ENCODE measurements at places on chromosomes 5 and 9.

DNA sequence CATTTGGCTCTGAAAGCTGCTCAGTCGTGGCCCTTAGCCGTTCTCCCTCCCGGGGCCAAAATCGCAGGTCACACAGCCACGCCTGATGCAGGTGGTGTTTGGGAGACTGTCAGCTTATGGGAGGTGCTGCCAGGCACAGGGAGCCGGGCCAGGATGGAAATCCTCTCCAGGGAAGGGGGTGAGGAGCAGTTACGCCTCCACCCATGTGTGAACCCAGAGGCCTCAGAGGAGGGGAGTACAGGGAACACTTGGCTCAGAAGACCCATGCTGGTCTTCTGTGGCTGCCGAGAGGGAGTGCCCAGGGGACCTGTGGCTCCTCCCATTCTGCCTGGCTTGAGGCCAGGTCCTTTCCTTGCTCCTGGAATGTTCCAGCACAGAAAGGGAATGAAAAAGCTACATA lies 3.6 kb upstream of the OLFM1 start:
- DNase-seq, result no peak

- no peak for DNase-seq
Observed at GRCh38 chr5:172920447-172920849, 38.8 kb upstream of the RPL26L1 start.

DNA sequence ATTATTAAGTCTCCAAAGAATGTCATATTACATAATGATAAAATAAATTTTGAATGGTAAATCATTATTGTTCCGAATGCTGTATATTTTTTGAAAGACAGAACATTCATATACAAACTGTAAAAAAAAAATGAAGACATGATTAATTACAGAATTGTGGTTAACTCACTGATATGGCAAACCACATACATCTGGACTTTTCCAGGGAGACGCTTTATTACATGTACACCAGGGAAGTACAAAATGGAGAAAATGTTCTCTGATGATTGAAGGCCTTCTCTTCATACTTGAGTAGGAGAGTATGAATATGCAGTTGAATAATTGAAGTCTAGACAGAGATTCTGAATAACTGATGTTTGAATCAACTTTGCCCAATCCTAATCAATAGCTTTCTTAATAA lies 1886.9 kb downstream of the EFNA5 start:
- no peak for DNase-seq

DNA sequence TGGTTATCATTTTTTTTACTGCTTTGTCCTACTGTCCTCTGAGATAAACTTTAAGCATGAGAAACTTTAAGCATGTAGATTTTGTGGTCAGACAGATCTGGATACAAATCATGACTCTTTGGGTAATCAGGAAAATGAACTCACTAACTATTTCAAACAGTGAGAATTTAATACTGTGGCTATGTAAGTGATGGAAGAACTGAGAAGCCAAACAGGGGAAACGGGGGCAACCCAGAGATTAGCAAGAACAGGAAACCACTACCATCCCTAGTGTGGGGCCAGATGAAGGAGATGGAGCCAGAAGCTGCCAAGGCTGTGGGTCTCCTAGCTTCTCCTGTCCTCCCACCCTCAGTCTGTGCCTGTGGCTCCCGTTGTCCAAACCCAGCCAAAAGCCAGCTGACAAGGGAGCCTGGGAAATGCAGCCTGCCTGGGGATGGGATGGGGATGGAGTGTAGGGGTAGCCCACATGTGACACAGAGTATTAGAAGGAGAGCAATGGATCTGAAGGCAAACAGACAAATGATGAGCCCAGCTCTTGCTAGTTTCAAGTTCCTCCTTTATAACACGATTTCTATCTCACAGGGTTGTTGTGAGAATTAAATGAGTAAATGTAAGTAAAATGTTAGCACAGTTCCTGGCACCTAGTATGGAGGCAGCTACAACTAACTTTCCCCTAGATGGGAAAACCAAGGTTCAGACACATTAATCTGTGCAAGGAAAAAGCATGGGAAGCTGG lies 27.7 kb upstream of the CDC23 start:
- no peak for DNase-seq

GRCh38 chr5:9582406-9582805 lies 36.5 kb upstream of the SEMA5A start:
- no peak for DNase-seq

DNA sequence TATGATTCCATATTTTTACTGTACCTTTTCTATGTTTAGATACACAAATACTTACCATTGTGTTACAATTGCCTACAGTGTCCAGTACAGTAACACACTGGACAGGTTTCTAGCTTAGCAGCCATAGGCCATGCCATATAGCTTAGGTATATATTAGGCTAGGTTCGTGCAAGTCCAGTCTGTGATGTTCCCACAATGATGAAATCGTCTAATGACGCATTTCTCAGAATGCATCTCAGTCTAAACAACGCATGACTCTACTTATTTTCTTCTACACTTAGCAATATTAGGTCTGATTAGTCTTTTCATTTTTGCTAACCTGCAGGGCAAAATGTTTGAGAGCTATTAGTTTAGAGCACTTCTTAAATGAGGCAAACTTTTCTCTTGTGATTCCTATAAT lies 22.7 kb downstream of the OR2S2 start:
- no peak for DNase-seq

DNA sequence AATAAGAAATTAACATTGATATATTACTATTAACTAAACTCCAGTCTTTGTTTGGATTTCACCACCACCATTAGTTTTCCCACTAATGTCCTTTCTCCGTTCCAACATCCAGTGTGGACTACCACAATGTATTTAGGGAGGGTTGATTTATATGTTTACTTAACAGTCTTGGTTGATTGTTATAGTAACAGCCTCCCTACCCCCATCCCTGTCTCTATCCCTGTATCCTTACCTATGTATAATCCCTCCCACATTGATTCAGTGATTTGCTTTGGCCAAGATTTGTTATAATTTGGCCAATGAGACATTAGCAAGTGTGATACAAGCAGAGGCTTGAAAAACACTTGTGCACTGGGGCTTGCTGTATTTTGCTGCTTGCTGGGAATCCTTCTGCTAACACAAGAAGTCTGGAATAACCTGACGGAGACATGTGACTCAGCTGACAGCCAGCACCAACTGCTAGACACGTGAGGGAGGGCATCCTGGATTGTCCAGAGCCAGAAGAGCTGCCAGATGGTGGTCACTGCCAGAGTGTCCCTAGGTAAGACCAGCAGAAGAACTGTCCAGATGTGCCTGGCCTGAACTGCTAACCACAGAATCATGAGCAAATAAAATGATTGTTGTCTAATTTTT lies 51.2 kb upstream of the TCF7 start:
- DNase-seq, result no peak

- no peak for DNase-seq
Observed at GRCh38 chr5:66273121-66273520, 129.0 kb downstream of the SREK1 start.

GRCh38 chr9:133709015-133709611 lies 29.0 kb downstream of the SARDH start:
- DNase-seq, result no peak

DNA sequence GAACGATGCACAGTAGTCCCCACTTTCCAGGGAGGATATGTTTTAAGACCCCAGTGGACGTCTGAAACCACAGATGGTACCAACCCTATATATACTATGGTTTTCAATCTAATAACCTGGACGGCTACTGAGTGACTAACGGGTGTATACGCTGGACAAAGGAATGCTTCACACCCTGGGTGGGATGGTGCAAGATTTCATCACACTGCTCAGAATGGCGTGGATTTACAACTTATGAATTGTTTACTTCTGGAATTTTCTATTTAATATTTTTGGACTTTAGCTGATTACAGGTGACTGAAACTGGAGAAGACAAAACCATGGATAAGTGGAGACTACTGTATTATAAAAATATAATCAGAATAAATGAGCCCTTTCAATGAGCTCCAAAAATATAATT lies 147.6 kb upstream of the TRIM32 start:
- DNase-seq, result no peak

GRCh38 chr9:127580366-127580765 lies 31.7 kb upstream of the STXBP1 start:
- no peak for DNase-seq

- no peak for DNase-seq
Observed at GRCh38 chr9:18610956-18611355, 137.0 kb downstream of the ADAMTSL1 start.

GRCh38 chr5:78754655-78755054 lies 106.1 kb upstream of the LHFPL2 start:
- DNase-seq, result no peak

DNA sequence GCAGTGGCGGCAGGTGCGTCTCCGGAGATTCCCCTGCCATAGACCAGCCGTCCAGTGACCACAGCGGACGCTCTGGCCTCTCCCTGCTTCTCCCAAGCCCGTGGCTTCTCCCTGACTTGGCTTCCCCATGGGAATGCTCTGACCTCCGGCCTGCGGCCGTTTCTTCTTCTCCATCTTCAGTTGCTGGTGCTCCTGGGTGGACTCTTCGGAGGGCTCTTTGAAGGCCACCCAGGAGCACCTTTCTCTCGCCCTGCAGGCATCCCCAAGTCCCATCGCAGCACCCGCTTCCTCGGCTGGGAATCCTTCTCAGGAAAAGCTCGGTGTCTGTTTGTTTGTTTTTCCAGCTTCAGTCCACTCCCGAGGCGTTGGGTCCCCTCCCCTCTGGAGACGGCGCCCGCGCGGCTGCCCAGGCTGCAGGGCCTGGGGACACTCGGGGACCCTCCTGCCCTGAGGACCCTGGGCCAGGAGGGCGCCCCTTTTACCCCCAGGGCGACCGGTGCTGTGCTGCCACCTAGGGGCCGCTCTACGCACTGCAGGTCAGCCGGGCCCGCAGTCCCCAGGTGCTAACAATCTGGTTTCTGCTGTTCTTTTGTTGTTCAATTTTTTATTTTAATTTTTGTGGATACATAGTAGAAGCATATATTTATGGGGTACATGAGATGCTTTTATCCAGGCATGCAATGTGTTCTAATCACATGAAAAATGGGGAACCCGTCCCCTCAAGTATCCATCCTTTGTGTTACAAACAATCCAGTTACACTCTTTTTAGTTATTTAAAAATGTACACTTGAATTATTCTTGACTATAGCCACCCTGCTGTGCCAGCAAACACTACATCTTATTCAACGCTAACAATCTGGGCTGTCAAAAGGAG lies 197.9 kb upstream of the ADAMTS16 start:
- DNase-seq, result no peak

DNA sequence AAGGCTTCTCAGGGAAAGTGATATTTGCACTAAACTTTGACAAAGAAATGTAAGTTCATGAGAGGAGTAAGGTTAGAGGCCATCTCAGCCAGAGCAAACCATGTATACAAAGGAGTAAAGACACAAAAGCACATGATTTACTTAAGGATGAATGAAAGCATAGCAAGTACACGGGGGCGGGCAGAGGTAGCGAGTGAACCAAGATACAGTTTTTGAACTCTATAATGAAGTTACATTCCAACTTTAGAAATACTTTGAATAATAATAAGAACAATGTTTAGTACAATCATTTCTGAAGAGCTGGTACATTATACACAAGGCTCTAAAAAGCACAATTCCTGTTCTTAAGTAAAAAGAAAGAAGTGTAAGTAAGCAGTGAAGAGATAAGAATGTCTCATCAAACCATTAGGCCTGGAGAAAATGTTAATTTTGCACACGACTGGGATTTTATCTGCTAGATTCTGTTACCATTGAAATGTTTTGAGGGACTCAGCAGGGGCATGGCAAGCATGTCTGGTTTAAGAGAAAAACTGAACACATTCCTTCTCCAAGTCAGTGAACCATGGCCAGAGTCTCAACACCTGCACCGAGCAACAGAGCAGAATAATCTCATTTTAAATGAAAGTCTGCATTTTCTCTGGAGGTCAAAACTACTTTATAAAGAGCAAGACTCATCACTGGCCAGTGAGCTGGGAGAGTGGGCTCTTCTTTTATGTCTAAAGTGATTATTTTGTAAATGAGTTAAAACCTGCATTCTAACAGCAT lies 147.6 kb upstream of the TRPM3 start:
- no peak for DNase-seq

DNA sequence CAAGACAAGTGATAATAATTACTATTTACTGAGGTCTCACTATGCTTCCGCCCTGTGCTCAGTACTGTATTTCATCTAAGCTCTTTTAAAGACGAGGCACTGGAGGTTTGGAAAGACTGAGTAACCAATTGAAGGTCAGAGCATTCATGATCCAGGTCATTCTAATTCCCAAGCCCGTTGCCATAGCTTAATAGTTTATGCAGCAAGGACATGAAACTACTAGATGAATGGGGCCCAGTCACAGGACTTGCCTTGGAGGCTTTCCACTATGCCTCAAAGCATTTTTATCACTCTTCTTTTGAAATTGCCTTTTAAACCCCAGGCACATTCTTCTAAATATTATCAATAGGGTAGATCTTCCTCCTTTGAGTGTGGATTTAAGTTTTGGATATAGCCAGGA lies 17.2 kb upstream of the NFIB start:
- no peak for DNase-seq

- no peak for DNase-seq
Observed at GRCh38 chr5:151093476-151093889, 12.6 kb upstream of the TNIP1 start.

GRCh38 chr5:36696059-36696673 lies 89.8 kb downstream of the SLC1A3 start:
- DNase-seq, result no peak
